Activated T-cell treated with anti-CD3 and anti-CD28 coated beads for 4 hours (primary cell): ENCODE measurements at places on chromosomes 11 and 22.

GRCh38 chr22:50247748-50248147 is 2.9 kb upstream of the TUBGCP6 start:
- no peak for DNase-seq

- DNase-seq, result no peak
Measured at GRCh38 chr11:63517156-63517555, 11.3 kb downstream of the LGALS12 start.

DNA sequence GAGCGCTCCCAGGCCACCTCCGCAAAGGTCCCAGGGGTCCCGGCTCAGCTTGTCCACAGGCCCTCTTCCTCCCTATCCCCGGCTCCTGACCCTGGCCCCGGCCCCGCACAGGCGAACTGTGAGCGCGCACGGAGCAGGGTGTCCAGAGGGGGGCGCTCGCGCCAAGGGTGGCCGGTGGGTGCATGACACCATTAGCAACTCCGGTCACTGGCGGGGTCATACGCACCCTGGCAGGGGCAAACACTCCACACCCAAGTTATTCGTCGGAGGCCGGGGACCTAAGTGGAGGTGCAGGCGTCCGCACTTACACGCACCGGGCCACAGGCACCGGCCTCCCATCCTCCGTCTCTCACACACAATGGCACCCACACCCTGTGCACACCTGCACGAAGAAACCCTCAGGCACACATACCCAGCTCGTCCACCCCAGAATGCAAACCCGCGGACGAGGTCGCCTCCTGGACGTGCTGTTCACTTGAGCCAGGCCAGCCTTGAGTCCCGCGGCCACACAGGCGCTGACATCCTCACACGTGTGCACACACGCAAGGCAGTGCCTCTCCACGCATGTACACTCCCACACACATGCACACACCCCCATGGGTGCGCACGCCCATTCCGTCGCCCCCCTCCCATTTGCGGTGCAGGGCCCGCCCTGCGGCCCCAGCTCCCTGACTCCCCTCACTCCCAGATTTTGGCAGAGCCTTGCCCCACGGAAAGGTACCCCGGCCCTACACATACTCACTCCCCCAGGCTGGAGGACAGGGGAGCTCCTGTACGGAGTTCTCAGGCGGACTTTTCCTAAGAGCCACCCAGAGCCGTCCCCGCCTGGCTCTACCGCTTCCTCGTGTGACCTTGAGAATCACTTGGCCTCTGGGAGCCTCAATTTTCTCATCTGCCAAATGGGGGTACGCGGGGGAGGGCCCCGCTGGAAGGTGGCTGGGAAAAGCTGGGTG is at the start of gene RASGRP2:
Gene RASGRP2 (minus strand): TSS at position 552 of the 953 bp plus-strand sequence. CDS start 1,276 bp downstream, outside the sequence.
- peak; percentile 76 for DNase-seq

DNA sequence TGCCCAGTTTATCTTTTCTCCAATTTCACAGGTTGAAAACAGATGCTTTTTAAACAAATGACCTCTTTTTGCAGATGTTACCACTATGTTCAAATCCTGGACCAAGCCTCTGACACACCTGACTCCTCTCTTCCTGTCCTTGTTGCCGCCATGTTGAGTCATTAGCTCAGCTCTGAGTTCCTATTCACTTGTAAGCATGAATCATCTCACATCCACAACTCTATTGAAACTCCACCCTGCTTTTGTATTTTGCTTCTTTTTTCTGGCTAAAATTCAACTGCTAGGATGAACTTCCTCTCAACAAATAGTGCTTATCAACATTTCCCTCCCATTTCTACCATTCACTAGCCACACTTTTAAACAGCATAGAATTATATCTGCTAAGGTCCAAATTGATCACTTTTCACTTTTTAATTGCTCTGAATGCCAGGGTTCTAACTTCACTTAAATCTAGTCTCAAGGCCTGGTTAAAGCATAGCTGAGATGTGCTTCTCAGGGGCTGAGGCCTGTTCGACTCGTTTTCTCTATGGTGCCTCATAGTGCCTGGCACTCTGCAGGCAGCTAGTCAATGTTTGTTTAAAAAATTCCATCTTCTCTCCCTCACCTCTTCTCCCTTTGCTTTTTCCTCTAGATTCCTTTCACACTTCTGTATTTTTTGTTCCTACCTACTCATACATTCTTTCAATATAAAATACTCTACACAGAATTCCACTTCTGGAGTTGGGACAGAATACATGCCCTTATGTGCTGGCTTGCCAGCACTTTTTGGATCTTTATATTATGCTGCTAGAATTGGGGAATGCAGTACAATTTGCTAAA is 3.9 kb downstream of the JOSD1 start:
- no peak for DNase-seq

DNA sequence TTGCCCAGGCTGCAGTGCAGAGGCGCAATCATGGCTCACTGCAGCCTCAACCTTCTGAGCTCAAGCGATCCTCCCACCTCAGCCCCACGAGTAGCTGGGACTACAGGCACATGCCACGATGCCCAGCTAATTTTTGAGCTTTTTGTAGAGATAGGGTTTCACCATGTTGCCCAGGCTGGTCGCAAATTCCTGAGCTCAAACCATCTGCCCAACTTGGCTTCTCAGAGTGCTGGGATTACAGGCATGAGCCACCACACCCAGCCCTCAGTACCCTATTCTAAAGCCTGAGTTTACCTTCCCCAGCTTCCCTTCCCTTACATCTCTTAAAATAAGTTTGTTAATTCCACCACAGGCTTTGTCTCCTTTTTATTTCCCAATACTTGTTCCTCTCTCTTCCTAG is 59.1 kb downstream of the AMBRA1 start:
- no peak for DNase-seq

- DNase-seq, result no peak
Measured at GRCh38 chr11:86801364-86801763, 1.0 kb downstream of the PRSS23 start.

DNA sequence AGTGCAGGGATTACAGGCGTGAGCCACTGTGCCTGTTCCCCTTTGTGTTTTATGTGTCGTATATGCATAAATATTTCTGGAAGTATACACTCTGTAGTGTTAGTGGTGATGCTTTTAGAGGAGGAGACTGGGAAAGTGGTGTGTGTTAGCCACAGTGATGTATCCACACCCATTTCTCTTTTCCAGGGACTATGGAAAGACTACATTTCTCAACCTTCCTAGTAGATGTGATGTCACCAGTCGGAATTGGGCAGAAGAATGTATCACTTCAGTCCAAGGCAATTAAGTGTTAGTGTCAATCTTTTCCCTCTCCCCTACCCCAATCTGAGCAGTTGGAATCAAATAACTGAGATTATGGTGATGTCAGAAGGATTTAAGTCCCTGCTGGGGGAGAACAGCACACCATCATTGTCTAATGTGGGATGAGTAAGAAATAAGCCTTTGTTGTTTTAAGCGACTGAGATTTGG is 5.8 kb upstream of the ATG16L2 start:
- no peak for DNase-seq

DNA sequence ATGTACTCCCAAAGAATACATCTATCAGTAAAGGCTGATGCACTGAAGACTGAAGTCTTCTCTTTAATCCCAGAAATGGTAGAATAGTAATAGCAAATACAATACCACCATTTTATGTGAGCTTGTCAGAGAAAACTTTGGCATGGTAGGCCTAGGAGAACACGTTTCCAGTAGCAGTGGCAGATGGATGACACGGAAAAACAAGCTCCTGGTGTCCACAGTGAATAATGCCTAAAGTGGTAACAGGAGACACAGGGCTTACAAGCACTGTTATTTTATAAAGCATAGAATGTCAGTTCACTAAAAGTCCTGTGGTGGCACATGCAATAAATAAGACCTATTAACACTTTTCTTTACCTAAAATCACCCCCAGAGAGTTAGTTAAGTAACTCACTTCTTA is 277.6 kb downstream of the TTC28 start:
- no peak for DNase-seq

- DNase-seq, result no peak
Measured at GRCh38 chr11:83511646-83512045, 225.5 kb upstream of the CCDC90B start.

GRCh38 chr11:69962152-69962551 is 116.0 kb upstream of the ANO1 start:
- no peak for DNase-seq

GRCh38 chr11:36108881-36109589 is 165.2 kb downstream of the LDLRAD3 start:
- no peak for DNase-seq

- no peak for DNase-seq
Measured at GRCh38 chr11:11574373-11575287, 47.2 kb downstream of the GALNT18 start.

GRCh38 chr22:45731798-45732495 is 60.3 kb downstream of the ATXN10 start:
- DNase-seq, result no peak

- DNase-seq, result no peak
Measured at GRCh38 chr11:84993386-84993785, 633.8 kb downstream of the DLG2 start.

- DNase-seq, result no peak
Measured at GRCh38 chr11:71548716-71549151, 514 bp downstream of the KRTAP5-9 start.

DNA sequence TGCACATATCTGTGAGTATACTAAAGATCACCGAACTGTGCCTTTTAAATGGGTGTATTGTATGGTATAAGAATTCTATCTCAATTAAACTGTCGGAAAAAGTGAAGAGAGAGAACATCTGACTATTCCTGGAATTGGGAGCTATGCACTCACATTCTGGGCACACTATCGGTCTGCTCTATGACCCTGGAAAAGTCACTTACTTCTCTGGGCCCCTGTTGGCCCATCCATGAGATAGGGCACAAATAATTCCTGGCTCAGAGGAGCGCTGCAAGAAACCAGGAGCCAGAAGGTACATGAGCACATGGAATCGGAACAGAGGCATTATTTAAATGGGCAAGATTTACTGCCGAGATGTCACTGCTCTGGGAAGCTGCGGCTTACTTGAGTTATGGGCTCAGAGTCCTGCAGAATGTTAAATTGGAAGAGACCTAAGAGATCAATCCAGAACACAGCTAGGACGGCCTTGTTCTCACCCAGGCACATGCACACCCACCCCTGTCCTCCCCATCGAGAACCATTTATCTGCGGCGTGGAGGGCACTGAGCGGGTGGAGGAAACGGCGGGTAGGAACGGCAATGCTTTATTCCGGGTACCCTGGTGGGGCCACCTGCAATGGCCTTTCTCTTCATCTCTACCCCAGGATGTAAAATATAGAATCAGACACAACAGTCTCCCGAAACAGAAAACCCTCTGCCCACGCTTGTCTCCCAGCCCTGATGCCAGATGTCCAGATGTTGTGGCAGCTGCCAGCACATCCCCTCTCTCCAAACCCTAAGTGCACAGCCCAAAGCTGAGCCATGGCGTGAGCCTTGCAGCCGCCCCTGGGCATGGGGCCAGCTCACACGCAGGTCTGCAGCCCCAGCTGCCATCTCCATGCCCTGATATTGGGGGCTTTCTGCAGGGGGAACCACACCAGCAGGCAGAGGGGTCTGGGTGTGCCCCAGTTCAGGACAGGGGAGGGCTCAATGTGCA is 142.4 kb downstream of the DSCAML1 start:
- no peak for DNase-seq

- DNase-seq, result no peak
Measured at GRCh38 chr22:20566420-20567260, 59.2 kb downstream of the MED15 start.

DNA sequence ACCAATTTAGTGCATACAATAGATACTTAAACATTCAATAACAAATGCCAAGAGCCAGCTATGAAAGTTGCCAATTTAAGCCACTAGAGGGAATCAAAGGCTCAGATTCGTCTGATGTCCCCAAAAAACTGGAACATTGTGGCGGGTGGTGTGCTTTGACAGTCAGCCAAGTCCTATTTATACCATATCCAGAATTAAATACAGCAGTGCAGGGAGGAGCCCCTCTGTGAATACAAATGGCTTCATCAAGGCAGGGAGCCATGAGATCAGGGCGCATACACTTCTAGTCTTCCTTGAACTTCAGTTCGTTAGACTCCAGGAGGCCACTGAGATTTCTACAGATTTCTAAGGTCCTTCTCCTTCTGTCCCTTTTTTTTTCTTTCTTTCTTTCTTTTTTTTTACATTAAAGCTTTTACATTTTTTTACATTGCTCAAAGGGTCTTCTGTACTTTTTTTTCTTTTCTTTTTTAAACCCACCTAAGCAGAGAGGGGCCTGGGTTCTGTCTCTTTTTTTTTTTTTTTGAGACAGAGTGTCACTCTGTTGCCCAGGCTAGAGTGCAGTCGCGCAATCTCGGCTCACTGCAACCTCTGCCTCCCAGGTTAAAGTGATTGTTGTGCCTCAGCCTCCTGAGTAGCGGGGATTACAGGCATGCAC is 41.5 kb upstream of the HSPA8 start:
- no peak for DNase-seq

DNA sequence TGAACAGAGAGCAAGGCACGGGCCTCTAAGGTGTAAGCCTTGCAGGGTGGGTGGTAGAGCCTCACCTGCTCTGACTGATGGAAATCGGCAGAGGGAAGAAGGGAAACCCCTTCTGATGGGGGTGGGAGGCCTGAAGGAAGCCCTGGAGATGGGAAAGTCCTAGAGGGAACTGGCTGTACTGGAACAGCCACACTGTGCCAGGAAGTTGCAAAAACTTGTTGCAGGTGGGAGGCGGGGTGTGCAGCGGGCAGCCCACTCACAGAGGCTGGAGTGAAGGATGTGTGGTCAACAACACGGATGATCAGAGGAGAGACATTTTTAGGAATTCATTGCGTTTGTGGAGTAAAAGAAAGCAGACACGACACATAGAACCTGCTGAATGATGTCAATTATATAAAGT is 91.3 kb downstream of the ZC3H12C start:
- DNase-seq, result no peak
